ENCODE measurements at places on chromosomes 1 and 21. TPM values are rescaled to one million over a fixed set of nuclear protein-coding genes. Genes with fewer than 3 reads are reported as not detected.

DBT gene
- total RNA-seq: 4.6 TPM

AMY1C gene
- total RNA-seq: not detected

- no peak for DNase-seq
These were observed 30.1 kb downstream of the SPSB1 start for GRCh38 chr1:9322661-9323244.

DNA sequence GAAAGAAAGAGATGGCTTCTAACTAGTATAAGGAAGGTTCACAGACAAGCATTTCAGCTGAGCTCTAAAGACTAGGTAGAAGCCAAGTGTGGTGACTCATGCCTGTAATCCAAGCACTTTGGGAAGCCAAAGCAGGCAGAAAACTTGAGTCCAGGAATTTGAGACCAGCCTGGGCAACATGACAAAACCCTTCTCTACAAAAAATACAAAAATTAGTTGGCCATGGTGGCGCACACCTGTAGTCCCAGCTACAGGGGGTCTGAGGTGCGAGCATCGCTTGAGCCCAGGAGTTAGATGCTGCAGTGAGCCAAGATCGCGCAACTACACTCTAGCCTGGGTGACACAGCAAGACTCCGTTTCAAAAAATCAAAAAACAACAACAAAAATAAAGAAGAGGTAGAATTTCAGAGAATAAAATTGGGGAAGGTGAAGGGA, 27.8 kb downstream of the FBXO42 start:
- DNase-seq: peak; percentile 53

DNA sequence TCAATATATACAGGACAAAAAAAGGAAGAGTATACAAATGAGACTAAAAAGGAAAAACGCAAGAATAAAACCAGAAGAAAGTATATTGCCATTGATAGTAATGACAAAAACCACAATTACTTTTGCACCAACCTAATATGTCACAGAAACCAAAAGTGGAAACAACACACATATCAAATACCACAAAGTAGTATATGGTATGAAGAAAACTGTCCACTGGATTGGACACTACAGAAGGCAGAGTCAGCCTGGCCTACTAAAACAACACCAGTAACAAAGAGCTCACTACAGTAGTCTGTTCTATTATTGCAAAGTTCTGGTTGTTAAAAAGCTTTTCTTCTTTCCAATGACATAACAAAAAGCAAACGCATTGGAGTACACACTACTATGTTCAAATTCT, 17.7 kb downstream of the TESK2 start:
- DNase-seq: no peak

- no peak for DNase-seq
These were observed 9.2 kb downstream of the PRKAA2 start for GRCh38 chr1:56654126-56654923.

DNA sequence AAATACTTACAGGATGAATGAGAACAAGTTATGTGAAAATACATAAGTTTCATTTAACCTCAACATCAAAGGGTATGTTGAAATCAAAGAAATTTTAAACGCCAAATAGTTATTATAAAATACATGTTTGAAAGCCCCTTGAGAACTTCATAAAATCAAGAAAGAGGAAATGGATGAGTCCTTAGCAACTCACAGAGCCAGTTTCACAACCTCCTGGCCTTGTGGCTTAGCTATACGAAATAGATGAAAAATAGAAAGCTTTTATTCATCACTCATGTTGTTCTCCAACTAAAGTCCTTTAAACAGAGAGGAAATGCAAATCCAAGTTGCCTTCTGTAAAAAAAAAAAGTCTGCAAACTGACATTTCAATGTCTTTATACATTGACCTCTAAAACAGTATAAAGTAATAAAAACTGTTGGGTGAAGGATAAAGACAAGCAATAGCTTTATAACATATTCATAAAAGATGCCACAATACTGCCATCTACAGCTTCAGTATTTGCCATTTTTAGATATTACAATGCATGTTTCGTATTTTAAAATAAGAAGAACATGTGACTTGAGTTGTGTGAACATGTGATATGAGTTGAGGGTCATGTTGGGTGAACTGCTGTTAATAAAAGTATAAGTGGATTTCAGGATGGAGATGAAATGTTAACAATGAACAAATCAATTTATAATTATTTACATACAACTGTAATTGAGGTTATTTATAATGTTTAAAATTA, 847.8 kb downstream of the MRPL39 start:
- DNase-seq: no peak

- DNase-seq: no peak
These were observed 6.0 kb downstream of the HNRNPU start for GRCh38 chr1:244858357-244858756.

DNA sequence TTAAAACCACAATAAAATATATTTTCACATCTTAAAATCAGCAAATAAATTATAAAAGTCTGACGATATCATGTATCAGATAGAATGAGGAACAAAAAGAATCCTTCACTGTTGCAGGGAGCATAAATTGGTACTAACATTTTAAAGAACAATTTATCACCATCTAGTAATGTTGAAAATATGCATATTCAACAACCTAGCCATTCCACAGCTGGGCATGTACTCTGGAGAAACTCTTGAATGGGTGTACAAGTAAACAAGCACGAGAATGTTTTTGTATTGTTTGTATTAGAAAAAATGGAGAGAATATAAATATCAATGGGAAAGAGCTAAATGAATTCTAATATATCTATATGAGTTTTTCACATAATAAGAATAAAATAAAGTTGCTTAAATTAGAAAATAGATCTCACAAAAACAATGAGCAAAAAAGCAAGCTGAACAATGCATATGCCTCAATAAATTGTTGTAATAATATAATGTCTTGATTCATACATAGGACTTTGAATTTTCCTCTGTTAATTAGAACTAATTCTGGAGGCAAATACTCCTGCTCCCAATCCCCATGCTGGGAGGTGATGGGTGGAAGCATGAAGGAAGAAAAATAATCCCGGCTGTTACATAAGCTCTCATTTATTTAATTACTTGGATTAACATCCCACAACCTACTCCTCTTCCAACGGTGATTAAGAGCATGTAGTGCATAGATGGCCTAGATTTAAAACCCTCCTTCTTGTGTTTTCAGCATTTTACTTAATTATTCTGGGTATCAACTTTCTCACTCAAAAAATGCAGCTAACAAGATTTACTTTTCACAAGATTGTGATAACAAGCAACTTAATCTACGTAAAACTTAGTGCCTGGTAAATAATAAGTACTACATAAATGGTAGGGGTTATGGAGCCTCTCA, 5.5 kb upstream of the FMO2 start:
- DNase-seq: no peak

- no peak for DNase-seq
These were observed 233.5 kb downstream of the PBX1 start for GRCh38 chr1:164792410-164793004.

DNA sequence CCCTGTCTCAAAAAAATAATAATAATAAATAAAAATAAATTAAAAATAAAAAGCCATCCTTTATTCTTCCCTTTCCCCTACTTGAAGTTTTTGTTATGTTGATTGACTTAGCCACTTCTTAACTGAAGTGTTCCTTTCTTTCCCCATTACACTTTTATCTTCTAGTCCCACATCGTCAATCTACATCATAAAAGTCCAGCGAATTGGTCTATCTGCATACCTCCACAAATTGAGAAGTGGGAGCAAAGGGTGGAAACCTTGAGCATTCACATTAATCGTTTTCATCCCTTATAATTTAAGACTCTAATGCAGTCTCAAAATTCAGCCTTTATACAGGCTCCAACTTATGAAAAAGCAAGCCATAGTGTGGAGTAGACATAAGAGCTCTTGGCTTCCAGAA, 6.5 kb upstream of the ZYG11A start:
- DNase-seq: no peak

- DNase-seq: no peak
These were observed 38.0 kb upstream of the TIAM1 start for GRCh38 chr21:31382060-31382459.

GRCh38 chr1:103917795-103918194, 168.1 kb downstream of the AMY1C start:
- DNase-seq: no peak

- no peak for DNase-seq
These were observed 93.0 kb upstream of the TTC34 start for GRCh38 chr1:2894381-2895041.

- DNase-seq: no peak
These were observed 102.9 kb downstream of the FASLG start for GRCh38 chr1:172761581-172762486.

DNA sequence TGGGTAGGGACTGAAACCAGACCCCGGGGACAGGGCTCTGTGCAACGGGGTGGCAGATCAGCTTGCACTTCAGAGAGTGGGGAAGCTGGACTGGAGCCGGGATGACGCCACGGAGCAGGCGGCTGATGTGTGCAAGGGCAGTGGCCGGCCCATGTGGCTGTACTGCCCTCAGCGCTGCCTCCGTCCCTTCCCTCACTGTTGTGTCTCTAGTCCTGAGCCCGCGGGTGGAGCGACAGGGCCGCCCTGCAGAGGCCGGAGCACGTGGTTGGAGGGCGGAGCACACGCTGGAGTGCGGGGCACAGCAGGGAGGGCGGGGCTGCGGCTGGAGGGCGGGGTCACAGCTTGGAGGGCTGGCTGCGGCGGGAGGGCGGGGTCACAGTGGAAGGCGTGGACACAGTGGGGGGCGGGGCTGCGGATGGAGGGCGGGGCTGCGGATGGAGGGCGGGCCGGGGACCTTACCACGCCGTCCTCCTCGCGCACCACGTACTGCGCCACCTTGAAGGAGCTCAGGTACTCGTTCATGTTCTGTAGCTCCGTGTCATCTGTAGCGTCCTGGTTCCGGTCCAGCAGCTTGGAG, 52.4 kb downstream of the CHD5 start:
- DNase-seq: no peak

GRCh38 chr1:87348341-87349019, 19.8 kb downstream of the LMO4 start:
- no peak for DNase-seq

GRCh38 chr21:45974073-45975019, 7.2 kb upstream of the COL6A1 start:
- DNase-seq: no peak
